ENCODE measurements at places on chromosomes 16 and 17.

- DNase-seq = peak; percentile 28
These were observed 1.8 kb downstream of the HMOX2 start for GRCh38 chr16:4477966-4478365.

DNA sequence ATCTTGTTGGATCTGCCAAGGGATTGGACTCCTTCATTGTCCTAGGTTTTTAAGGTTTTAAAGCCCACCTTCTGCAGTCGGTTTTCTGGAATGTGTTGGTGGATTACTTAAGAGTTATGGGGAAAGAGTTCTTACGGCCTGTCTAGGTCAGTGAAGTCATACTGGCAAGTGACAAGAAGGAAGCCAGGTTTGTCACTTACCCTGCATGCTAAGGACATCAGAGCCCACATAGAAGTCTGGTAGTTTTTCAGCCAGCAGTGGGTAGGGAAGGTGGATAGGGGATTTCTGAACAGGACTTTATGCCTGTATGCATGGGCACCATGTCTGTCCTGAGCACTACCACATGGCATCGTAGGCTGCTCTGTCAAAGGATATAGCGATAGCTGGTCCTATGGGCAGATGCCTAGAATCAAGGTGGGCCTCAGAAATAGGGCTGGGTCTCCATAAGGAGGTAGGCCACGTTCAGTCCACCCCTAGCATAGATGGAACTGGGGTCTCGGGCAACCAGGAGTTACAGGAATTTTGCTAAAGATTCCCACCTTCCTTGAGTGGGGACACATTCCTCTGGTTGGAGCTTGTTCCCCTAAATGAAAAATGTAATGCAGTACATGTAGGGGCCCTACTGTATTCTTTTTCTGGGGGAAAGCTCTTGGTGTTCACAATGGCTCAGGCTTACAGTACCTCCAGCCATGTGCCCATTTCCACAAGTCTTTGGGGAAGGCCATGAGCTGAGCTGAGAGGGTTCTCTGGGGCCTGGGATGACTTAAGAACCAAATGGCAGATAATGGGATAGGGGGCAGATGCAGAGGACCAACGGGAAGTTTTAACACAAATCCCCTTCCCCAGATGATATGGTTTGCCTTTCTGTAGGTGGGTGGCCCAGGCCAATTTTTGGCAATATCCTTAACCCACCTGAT, 27.5 kb downstream of the TRPV2 start:
- DNase-seq = peak; percentile 47

DNA sequence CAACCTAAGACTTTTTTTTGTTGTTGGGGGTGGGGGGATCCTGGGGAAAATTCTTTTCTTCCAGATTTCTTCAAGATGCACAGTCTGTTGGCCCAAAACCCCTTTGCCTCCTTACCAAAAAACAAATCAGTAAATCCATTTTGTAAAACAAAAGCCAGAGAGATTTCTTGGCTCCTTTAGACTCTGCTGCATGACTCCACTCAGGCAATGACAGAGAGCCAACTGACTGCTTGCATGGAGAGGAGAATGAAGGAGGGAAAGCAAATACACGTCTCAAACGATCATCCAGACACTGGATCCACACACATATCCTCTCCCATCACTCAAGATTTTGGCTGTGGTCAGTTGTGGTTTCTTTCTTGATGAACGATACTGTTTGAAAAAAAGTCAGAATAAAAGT, 13.8 kb downstream of the COPRS start:
- no peak for DNase-seq

- DNase-seq = no peak
These were observed 12.5 kb downstream of the TMIGD1 start for GRCh38 chr17:30321314-30321713.

DNA sequence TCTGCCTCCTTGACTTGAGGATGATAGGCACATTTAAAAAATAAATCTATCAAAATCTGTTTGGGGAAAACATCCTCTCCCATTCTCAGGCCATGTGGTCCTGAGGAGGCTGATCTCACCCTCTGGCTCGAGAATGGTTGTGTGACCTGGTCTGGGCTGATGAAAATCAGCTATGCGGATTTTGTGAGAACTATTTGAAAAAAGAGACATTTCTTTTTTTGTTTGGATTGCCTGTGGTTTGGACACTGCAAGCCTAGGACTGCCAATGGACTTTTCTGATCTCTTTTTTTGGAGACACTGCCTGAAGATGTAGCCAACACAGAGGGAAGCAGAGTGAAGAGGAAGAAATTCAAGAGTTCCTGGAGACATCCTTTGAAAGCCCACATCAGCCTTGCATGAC, 145.9 kb downstream of the HS3ST3B1 start:
- no peak for DNase-seq

DNA sequence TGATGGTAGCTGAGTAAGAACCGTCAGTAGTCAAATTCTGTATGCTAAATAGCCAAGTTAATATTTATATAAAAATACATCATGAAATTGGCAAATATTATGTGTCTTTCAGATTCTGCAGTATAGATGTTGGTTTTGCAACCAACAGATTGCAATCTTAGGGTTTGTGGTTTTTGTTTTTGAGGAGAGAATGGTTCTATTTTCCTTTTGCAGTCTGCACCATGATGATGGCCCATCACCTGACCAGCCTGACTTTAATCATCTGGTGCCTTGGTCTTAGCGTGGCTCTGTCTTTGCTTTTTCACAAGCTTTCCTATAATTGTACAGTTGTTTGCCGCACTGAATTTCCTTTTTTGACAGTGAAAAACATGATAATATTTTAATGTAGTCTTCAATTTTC, 50.7 kb downstream of the NUP93 start:
- DNase-seq = no peak

- DNase-seq = no peak
These were observed at the start of gene SDK2 for GRCh38 chr17:73644145-73645049. SDK2 (minus strand) TSS chr17:73644445; CDS start chr17:73644088, 357 bp downstream.

- DNase-seq = peak; percentile 80
These were observed 3.1 kb downstream of the RNF227 start for GRCh38 chr17:7912927-7913524.

- no peak for DNase-seq
These were observed 194.5 kb downstream of the FOXL1 start for GRCh38 chr16:86772671-86773353.

GRCh38 chr17:63222655-63223054, 223.5 kb downstream of the CYB561 start:
- no peak for DNase-seq

DNA sequence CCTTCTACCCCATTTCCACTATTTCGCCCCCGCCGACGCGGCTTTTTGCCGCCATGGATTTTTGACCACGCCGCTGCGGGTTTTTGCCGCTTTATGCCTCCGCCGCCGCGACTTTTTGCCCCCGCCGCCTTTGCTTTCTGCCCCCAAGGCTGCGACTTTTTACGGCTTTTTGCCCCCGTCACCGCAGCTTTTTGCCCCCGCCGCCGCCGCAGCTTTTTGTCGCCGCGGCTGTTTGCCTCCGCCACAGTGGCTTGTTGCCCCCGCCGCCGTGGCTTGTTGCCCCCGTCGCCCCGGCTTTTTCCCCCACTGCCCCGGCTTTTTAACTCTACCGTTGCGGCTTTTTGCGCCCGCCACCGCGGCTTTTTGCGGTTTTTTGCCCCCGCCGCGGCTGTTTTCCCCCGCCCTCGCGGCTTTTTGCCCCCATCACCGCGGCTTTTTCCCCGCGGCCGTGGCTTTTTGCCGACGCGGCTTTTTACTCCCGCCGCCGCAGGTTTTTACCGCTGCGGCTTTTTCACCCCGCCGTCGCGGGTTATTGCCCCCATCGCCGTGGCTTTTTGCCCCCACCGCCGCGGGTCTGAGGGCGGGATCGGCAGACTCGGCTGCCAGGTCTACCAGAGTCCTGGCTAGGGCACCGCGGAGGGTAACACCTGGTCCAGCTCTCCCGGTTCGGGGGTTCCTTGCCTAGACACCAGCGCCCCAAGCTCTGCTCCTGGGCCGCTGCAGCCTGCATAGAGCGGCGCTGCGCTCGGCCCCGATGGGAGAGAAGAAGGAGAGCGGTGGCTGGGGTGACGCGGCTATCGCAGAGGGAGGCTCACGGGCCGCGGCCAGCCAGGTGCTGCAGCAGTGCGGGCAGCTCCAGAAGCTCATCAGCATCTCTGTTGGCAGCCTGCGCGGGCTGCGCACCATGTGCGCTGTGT, 562.7 kb upstream of the WSB1 start:
- DNase-seq = no peak

DNA sequence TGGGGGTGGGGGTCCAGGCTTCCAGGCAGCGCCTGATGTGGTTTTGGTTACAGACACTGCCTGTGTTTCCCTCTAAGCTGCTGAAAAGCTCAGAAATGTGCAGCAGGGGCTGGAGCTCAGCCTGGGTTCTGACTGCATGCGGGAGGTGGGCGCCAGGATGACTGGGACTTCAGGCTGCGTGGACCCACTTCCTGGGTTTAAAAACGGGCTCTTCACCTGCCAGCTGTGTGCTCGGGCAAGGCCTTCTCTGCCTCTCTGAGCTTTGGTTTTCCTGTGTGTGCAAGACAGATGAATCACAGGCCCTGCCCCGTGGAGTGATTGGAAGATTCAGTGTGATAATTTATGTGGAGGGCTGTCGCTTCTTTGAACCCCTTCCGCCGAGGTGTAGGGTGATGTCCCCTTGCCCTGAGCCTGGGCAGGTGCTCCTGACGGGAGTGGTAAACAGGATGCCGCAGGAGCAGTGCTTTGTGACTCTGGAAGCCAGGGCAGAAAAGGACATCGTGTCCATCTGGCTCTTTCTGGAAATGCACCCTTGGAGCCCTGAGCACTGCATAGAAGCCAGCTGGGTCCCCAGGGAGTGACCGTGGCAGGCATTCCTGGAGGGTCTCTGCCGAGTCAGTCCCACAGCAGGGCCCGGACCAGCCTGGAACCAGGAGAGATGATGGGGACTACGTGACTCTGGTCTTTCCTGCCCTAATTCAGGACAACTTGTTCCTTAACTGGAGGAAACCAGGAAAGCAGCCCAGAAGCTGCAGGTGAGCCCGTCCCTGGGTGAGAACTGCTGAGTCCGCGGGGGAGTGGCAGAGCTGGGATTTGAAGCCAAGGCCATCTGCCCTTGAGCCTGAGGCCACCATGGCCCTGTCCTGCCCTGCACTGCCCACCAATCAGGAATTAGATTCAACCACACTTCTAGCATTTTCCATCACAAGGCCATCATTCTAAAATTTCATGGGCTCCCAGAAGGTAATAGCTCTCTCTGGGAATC, 28.5 kb upstream of the SLC7A5 start:
- DNase-seq = no peak

- DNase-seq = no peak
These were observed 2.3 kb upstream of the SSTR5 start for GRCh38 chr16:1070084-1070863.

- DNase-seq = no peak
These were observed 772 bp upstream of the NUP93 start for GRCh38 chr16:56728980-56729734.

GRCh38 chr16:78773291-78773702, 673.8 kb downstream of the WWOX start:
- no peak for DNase-seq
